ENCODE measurements at places on chromosomes 4 and X.

GRCh38 chrX:18973527-18974192 lies 10.3 kb downstream of the PHKA2 start:
- no peak for DNase-seq

GRCh38 chrX:48806081-48806480 lies 4.2 kb downstream of the HDAC6 start:
- DNase-seq: no peak

DNA sequence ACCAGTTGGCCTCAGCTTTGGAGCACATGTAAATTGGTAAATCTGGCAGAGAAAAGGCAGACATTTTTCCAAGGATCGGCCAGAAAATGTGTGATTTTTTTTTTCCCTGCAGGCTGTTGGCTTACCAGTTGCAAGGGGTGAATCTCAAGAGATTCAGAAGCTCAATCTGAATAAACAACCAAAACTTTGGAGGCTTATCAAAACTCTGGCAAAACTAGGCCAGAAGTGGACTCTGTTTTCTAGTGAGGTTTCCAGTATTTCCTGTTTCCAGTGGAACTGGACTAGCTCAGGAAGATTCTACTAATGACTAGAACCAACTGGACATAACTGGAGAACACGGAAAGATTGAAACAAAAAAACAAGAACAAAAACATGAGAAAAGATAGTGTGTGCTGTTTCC lies 191.3 kb downstream of the SMIM20 start:
- no peak for DNase-seq

DNA sequence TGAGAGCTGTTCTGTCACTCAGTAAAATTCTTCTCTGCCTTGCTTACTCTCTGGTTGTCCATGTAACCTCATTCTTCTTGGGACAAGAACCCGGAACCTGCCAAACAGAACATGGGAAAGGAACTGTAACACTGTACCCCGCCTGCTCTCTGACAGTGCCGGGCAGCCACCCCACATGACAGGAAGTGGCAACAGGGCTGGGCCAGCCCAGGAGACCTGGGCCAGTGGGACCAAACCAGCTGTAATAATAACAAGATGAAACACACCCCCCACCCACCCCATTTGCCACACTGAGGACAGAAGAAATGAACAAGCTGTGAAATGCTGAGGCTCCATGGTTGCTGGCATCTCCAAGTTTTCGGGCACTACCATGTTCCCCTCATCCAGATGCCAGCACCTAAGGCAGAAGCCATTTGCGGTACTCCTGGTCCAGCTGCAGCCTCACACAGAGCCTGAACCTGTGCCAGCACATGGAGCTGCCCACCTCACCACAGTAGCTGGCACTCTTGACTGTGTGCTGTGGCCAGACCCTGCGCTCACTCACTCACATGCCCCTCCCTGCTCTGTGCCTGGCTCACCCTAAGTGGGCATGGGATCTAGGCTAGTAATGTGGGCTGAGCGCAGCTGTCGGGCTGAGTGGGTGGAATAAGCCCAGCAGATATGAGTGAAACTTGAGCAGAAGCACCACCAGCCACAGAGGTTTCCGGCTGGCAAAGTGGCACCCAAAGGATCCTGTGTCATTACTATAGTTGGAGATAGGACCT lies 126.2 kb upstream of the UGT8 start:
- no peak for DNase-seq

- peak; percentile 39 for DNase-seq
Observed at GRCh38 chr4:53450773-53451172, 73.3 kb downstream of the FIP1L1 start.

DNA sequence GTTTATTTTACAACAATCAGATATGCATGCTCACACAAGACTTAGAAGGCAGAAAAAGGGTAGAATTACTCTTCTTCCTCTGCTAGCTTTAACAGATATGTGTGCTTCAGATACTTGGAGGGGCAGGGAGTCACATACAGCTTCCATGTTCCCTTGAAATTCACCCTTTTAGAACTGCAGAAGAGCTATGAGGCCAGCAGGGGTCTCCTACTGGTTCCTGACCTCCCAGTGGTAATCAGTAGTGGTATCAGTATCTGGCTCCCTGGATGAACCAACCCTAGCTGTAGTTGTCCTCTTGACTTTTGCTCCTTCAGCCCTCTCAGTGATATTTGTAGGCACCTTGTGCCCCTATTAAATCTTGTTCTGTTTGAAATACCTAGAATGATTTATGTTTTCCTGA lies 81.5 kb downstream of the RCHY1 start:
- DNase-seq: peak; percentile 1

DNA sequence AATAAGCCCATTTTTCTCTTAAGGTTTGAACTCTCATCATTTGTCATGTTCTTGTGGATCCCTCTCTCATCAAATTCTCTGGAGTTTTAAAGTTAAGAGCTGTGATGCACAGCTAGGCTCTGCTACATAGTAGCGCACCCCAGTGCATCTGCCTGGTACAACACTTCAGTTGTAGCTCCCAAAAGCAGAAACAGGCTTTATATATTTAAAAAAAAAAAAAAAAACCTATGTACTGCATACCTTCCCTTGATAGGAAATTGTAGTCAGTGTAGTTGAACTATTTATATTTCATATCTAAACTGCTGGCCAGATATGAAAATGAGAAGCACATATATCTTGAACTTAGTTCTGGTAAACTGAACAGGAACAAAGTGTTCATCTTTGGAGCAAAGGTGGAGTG lies 131.4 kb downstream of the KLHL13 start:
- DNase-seq: no peak
